ENCODE measurements at places on chromosomes 13 and 19. TPM values are rescaled to one million over a fixed set of nuclear protein-coding genes. Genes with fewer than 3 reads are reported as not detected.

The MYO16 gene
- total RNA-seq = 0.27 TPM

GRCh38 chr13:74891610-74892009, 590.4 kb downstream of the TBC1D4 start:
- no peak for DNase-seq

- no peak for DNase-seq
Observed at GRCh38 chr19:1401138-1401888, at the start of gene GAMT. GAMT (minus strand) TSS chr19:1401542; CDS start chr19:1401476, 66 bp downstream.

GRCh38 chr13:110261166-110262081, 45.5 kb downstream of the COL4A1 start:
- no peak for DNase-seq

GRCh38 chr13:36090592-36090991, 40.6 kb downstream of the DCLK1 start:
- no peak for DNase-seq

All from sciatic nerve (tissue), 2 donors.